ENCODE measurements at places on chromosomes 11 and 22.

- DNase-seq = no peak
Observed at GRCh38 chr11:33828604-33829429, 54.5 kb upstream of the FBXO3 start.

GRCh38 chr11:96715208-96715607 lies 325.4 kb downstream of the JRKL start:
- no peak for DNase-seq

GRCh38 chr11:66849501-66850234 lies 6.4 kb downstream of the RCE1 start:
- DNase-seq = no peak

DNA sequence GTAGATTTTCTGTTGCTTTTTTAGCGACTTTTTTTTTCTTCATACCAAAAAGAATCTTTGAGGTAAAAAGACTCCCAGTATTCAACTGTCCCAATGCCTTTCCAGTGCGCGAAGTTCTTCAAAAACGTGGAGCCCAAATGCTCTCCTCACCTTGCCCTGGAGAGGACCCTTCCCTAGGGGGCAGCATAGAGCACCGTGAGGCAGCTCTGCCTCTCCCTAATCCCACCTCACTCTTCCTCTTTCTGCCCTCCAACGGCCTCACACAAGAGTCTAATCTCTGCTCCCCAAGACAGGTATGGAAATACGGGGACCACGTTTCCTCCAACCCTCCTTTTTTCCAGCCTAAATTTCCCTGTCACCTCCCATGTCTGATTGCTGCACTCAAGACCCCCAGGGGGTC lies 117.5 kb upstream of the ALX4 start:
- DNase-seq = no peak

Measured in HFFc6 (cell line).